Inflammatory macrophage (primary cell): ENCODE measurements at places on chromosomes 5 and 9.

- DNase-seq, result no peak
These were observed 297.7 kb downstream of the ATPSCKMT start for GRCh38 chr5:9951865-9952516.

DNA sequence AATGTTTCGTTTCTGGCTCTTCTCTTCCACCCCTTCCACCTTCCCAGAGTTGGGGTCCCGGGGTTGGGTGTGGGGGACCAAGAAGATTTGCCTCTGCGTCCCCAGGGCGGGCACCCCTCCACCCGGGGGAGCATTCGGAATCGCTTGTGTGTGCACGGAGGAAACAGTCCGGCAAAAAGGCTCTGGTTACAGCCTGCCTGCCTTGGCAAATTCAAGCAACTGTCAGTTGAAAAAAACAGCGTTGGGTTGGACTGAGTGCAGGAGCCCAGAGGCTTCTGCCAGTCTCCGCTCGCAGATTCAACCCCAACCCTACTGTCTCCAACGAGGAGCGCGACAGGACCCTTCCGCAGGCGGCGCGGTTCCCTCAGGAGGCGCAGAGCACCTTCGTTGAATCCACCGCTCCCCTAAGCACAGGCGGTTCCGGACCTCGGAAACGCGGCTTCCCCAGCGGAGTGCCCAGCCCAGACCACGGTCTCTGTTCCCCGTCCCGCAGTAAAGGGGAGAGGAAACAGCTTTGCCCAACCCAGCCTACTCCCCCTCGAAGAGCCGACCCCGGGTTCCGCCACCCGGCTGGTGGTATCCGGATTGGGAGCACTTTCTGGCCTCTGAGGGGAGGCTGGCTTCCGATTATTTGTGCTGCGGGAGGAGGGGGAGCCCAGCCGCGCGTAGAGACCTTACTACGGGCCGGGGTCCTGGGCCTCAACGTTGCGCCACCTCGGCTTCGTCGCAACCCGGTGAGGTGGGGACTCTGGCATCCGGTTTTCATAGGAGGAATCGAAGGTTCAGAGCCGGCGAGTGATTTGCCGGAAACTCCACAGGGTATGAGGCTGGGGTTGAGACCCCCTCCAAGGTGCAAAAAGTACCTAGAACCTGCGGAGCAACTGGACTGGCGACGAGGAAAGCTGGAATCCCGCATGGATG lies 9.6 kb downstream of the LHX6 start:
- no peak for DNase-seq

- DNase-seq, result no peak
These were observed 207.0 kb downstream of the TSSK1B start for GRCh38 chr5:113227798-113228197.

GRCh38 chr5:169050636-169051035 lies 250.3 kb downstream of the SLIT3 start:
- no peak for DNase-seq

- no peak for DNase-seq
These were observed 2144.3 kb upstream of the C9orf72 start for GRCh38 chr9:29717631-29718030.

DNA sequence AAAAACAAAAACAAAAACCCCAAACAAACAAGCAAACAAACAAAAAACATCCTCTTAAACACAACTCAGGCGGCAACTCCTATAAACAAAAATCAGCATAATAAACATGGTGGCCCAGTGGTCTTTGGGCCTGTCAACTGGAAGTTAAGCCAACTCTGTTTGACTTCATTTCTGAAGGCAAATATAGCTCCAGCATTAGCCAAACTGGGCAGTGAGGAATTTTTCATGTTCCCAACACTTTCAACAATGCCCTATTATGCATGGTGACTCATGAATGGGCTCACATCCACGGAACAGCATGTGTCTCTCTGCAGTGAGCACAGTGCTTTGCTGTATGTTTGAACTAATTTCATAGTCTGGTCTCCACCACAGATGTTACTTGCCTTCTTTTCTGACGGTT lies 143.9 kb upstream of the STC2 start:
- DNase-seq, result no peak

- DNase-seq, result no peak
These were observed 26.6 kb upstream of the ZBTB34 start for GRCh38 chr9:126833710-126834345.

- no peak for DNase-seq
These were observed 309.4 kb downstream of the KDM4C start for GRCh38 chr9:7067169-7067568.

DNA sequence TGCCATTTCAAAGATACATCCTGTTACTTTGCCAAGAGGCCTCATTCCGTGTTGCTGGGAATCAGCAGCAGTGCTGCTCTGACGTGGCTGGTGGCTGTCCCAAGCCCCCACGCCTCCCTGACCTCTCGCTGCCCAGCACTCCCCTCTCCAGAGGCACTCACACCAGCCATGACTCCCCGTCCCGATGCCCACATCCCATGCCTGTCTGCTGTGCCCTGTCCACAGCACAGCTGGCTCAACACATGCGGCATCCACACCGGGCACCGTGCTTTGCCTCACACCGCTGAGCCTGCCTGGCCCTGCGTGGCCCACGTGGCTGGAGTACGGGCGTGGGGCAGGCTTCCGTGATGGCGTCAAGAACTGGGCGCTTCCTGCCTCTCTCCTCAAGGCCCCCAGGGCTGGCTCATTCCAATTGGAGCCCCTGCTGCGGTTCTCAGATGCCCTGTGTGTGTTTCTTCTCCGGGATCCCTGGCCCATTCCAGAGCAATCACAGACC lies 7.8 kb upstream of the LCN1 start:
- DNase-seq, result no peak

DNA sequence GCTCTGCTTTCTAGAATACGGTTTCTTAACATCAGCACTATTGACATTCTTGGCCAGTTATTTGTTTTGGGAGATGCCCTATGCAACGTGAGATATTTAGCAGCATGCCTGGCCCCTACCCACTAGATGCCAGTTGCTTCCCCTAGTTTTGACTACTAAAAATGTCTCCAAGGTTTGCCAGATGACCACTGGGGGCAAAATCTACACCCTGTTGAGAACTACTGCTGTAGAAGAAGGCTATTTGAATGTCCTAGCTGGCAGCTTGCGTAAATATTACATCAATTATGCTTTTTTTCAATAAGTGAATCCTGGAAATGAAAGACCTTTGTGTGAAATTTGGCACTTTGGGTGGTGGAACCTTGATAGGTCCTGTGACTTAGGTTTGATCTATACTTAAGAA lies 5.0 kb downstream of the NCBP1 start:
- no peak for DNase-seq

- DNase-seq, result no peak
These were observed 205.8 kb downstream of the GABBR2 start for GRCh38 chr9:98502976-98503325.

- no peak for DNase-seq
These were observed 139.8 kb upstream of the BASP1 start for GRCh38 chr5:17077440-17078233.

DNA sequence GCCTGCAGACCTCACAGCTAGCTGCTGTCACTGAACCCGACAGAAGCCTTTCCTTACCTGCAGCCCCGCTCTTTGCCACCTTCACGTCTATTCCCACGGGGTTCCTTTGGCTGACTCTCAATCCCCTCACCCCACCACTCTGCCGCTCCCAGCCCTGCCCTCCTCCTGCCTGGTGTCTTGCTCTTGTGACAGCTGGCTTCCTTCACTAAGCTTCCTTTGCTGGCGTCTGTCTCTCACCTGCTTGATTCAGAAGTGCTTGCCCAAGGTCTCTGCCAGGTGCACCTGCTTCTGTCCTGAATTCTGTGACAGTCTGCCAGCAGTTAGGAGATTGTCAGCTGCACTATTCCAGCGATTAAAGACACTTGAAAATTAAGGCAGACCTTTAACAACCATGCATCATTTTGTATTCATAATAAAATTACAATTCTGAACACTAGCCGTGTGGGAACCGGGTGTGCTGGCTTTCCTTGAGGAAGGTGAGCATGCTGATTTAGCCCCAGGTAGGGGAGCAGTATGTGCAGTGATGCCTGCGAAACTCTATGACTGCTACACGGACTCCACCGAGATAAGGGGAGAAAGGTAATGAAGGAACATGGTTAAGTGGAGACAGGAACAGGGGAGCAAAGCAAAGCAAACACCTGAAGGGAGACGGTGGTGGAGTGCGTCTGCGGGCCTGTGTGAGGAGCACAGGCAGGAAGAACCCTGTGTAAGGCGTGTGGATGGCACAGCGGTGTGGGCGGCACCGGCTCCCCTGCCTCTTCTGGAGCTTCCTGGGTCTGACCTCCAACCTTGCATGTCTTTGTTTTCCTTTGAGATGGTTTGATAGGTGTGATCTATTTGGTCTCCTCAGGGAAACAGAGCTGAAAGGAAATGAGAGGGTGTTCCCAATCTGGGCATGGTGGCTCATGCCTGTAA lies 80.1 kb upstream of the CACNA1B start:
- no peak for DNase-seq

GRCh38 chr5:62326702-62327101 lies 20.7 kb downstream of the KIF2A start:
- no peak for DNase-seq

DNA sequence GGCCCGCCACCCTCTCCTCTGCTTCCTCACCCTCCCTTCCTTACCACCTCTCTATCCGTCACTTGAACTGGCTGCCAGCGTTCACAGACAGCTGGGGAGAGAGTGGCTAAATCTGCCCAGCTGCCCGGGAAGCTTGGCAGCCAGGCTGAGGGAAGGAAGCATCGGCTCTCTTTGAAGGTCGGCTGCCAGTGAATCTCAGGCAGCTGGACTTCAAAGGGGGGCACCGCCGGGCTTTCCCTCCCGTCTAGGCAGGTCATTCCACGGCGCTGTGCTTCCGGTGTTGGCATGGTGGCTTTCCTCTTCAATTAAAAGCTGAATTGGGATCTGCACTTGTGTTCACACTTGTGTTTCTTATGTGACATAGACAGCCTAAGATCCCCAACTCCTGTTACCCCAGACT lies 174.0 kb downstream of the GDNF start:
- DNase-seq, result no peak

GRCh38 chr5:36630201-36631145 lies 24.1 kb downstream of the SLC1A3 start:
- no peak for DNase-seq
